Gastroesophageal sphincter (tissue), 4 donors: ENCODE measurements at places on chromosomes 6 and 20. TPM values are rescaled to one million over a fixed set of nuclear protein-coding genes. Genes with fewer than 3 reads are reported as not detected.
A peak's percentile ranks its signal among the peaks of the same experiment; 100 is the strongest.

- no peak for ATAC-seq
Measured at GRCh38 chr6:36897609-36898008, 11.9 kb downstream of the C6orf89 start.

Gene XKR7
- 0.07 TPM for total RNA-seq

GRCh38 chr20:54152227-54153040 is 21.4 kb downstream of the CYP24A1 start:
- ATAC-seq, result no peak

GRCh38 chr6:72530152-72530551 is 91.7 kb upstream of the KCNQ5 start:
- no peak for ATAC-seq

GRCh38 chr6:164107297-164107995 is 692.9 kb downstream of the QKI start:
- ATAC-seq, result no peak

DNA sequence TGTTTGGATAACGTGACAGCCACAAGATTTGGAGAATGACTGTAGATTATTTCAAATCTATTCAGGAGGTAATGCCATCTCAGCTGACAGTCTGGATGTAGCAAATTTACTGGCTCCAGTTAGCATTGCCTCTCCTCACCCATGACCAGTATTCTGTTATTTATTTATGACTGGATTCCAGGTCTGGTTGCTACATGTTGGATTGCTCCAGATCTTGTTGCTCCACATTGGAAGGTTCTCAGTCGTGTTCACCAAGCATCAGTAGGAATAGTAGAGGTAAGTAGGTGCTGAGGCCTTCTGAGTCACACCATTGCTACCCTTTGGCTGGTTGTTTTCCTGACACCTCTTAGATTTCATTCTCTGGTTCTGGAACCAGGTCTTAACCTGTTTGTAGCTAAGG is 69.5 kb upstream of the ELOVL5 start:
- no peak for ATAC-seq

- ATAC-seq, result peak; percentile 44
Measured at GRCh38 chr6:37354526-37355384, 972 bp downstream of the RNF8 start.

Gene BMP2
- total RNA-seq, result 5.6 TPM

- no peak for ATAC-seq
Measured at GRCh38 chr6:142728364-142728763, 216.6 kb downstream of the HIVEP2 start.
